Endothelial cell of umbilical vein (primary cell): ENCODE measurements at places on chromosomes 6 and 20. TPM values are rescaled to one million over a fixed set of nuclear protein-coding genes. Genes with fewer than 3 reads are reported as not detected.

DNA sequence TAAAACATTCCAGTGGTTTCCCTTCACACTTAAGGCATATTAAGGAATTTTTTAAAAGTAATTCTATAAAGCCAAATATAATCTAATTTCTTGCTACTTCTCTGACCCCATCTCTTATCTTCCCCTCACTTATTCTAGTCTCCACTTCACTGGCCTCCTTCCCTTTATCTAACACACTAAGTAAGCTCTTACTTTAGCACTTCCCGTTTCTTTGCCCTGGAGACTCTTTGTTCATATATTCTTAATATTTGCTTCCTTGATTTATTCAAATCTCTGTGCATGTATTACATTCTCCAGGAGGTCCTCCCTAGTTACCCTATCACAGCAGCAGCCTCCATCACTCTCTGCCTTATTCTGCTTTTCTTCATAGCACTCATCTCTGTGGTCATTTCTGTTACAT lies 20.3 kb downstream of the GTPBP2 start:
- no peak for DNase-seq

- no peak for DNase-seq
Observed at GRCh38 chr20:20483328-20483727, 115.4 kb downstream of the INSM1 start.

DNA sequence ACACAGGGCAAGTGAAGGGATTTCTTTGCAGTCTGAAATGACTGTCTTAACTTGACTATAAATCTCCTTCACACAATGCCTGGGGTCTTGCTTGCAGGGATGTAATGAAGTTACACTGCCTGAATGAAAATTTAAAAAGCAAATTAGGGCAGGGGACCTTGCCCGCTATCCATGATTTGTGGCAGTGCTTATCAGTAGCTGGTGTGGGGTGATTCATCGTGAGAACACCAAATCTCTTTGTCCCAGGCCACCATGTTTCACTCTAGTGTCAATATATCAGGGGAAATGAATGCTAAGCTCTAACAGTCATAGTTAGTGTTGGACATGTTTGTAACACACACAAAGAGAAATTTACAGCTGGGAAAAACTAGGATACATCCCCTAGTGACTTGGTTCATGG lies 713.7 kb upstream of the EPHA7 start:
- DNase-seq, result no peak

- peak; percentile 75 for DNase-seq
Observed at GRCh38 chr20:19943061-19943521, 74.1 kb upstream of the NAA20 start.

DNA sequence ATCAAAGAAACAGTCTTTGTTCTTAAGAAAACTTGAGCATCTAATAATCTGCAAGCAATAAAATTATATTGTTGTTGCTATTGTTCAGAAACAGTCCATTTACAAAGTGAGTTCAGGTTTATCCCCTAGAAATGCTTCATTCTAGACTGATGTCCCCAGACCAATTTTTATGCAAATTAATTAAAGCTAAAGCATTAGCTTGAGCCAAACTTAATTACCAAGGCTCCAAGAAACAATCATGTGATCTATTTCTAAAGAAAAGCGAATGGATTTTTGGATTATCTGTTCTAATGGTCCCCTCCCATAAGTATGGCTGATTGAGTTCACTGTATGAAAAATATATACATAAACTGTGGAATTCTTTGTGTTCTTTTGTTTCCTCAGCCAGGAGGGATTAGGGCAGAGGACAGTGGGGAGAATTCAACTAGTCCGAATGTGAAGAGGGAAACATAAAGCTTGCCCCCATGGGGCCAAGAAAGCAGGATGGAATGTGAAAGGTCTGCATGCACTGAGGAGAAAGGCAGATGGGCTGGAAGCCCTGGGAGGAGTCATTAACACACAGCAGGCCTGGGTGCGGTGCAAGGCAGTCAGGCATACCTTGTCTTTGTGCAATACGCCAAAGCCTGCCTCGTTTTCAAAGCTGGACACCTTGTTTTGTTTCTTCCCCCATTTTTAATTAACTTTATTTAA lies 597.1 kb downstream of the KIF16B start:
- no peak for DNase-seq

Gene SCUBE3
- total RNA-seq, result 0.62 and 1.5 TPM in 2 replicates

Gene C2
- 0.60 TPM in 1 of 2 replicates, not detected in the other for total RNA-seq

Gene C20orf141
- not detected in 2 replicates for total RNA-seq
